ENCODE measurements at places on chromosomes 5 and 9.

DNA sequence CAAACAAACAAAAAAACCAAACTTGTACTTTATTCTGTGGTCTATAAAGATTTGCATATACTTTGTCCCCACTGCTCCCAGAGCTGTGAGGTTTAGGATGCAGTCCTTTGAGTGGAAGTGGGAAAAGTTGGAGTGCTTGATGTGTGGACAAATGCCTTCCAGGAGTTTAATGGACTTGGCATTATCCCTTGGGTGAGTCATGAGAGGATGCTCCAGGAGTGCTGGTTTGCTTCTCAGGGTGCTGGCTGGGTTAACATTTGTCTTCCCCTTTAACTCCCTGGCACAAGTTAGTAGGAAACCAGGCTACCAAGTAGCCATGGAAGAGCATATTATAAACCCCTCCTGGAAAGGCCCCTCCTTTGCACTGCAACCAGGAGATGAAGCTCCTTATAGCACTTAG, 417.4 kb upstream of the RIOK2 start:
- no peak for DNase-seq

- no peak for DNase-seq
These were observed 533.4 kb downstream of the PSAT1 start for GRCh38 chr9:78830301-78830700.

DNA sequence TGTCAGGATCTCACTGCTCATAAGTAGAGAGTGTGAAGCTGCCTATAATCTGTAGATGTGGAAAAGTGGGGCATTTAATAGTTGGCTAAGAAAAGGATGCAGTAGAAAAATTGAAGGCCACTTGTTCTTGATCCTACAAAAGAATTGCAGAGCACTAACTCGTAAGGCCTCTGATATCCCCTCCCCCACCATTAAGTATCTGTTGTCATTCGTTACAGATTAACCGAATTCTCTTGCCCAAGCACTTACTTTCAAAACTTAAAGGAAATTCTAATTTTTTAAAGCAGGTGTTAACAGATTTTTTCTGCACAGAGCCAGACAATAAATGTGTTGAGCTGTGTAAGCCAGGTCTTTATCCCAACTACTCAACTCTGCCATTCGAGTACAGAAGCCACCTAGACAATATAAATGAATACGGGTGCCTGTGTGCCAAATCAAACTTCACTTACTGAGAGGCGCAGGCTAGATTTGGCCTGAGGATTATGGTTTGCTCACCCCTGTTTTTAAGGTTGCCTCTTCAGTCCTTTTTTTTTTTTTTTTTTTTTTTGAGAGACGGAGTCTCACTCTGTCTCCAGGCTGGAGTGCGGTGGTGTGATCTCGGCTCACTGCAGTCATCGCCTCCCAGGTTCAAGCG, 234.8 kb downstream of the RFK start:
- DNase-seq = no peak

DNA sequence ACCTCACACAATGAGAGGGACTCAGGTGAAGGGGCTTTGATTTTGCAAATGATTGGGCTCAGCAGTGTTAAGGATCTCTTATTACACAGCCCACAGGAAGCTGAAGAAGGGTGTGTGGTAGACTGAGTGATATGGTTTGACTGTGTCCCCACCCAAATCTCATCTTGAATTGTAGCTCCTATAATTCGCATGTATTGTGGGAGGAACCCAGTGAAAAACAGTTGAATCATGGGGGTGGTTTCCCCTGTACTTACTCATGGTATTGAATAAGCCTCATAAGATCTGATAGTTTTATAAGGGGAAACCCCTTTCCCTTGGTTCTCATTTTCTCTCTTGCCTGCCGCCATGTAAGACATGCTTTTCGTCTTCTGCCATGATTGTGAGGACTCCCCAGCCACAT, 132.5 kb upstream of the FBXL7 start:
- no peak for DNase-seq

DNA sequence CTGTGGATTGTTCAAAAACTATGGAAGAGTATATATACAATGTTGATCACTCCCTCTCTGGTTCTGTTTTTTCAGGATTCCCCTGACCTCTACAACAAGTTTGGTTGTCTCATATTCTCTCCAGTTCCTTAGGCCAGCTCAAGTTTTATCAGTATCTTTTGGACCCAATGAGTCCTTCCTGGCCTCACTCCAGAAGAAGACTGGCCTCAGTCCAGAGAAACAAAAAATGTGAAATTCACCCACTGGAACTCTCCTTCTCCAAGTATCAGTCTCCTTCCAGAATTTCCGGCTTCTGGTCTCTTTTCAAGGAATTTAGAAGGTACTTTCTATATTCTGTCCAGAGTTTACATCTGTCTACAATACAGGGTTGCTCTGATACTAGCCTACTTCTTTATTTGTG, 537.8 kb upstream of the FTMT start:
- peak; percentile 39 for DNase-seq

GRCh38 chr5:119378075-119378700, 22.4 kb downstream of the TNFAIP8 start:
- DNase-seq = no peak

GRCh38 chr5:145157841-145158240, 677.3 kb downstream of the PRELID2 start:
- DNase-seq = no peak

DNA sequence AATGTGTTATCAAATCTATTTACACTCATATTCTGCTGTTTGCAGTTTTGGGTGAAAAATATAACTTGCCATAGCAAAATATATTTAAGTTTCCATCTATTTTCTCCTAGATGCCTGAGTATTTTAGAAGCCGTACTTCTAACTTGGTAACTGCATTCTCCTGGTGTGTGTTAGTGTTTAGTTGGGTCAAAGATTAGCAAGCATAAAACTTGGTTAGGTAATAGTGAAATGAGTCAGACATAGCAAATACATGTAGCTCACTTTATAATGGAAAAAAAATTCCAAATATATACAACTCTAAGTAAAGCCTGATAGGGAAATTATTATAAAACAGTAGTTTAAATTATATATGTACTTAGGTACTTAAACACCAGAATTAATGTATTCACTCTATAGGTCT, 640.7 kb upstream of the ST8SIA4 start:
- DNase-seq = no peak

- DNase-seq = no peak
These were observed 98.4 kb upstream of the CPLX2 start for GRCh38 chr5:175772747-175773533.

- peak; percentile 37 for DNase-seq
These were observed 33.2 kb upstream of the NOTCH1 start for GRCh38 chr9:136578915-136579649.

GRCh38 chr5:142959683-142960657, 189.8 kb downstream of the ARHGAP26 start:
- peak; percentile 53 for DNase-seq

GRCh38 chr9:126299706-126300276, 26.8 kb upstream of the MVB12B start:
- peak; percentile 31 for DNase-seq

DNA sequence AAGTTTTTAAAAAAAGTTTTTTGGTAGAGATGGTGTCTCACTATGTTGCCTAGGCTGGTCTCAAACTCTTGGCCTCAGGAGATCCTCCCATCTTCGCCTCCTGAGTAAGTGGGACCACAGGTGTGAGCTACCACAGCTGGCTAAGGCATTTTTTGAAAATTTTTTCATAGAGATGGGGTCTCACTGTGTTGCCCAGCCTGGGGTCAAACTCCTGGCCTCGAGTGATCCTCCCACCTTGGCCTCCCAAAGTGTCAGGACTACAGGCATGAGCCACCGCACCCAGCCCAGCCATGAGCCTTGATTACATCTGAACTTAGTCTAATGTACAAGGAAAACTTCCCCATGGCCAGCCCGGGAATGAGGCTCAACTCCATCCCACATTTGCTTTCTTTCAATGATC, 77.5 kb upstream of the PCA3 start:
- no peak for DNase-seq

- peak; percentile 23 for DNase-seq
These were observed 40.7 kb upstream of the PPP3R2 start for GRCh38 chr9:101635473-101635872.

DNA sequence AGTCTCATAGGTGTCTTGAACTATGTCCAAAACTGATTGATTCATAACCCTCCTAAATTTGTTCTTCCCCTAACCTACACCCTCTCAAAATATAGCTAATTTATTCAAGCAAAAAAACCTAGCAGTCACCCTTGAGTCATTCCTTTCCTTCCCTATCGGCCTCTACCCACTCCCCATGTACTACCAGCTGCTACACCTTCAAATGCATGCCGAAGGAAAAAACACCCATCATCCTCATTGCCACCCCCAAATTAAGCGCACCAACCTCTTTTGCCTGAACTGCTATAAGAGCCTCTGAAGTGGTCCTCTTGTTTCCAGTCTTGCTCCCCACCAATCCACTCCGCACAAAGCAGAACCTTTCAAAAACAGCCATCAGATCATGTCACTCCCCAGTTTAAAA, 12.6 kb downstream of the LIFR start:
- DNase-seq = no peak

GRCh38 chr9:86093788-86094555, 5.4 kb downstream of the GOLM1 start:
- no peak for DNase-seq

- DNase-seq = no peak
These were observed 14.1 kb upstream of the ANP32B start for GRCh38 chr9:97969014-97969413.

DNA sequence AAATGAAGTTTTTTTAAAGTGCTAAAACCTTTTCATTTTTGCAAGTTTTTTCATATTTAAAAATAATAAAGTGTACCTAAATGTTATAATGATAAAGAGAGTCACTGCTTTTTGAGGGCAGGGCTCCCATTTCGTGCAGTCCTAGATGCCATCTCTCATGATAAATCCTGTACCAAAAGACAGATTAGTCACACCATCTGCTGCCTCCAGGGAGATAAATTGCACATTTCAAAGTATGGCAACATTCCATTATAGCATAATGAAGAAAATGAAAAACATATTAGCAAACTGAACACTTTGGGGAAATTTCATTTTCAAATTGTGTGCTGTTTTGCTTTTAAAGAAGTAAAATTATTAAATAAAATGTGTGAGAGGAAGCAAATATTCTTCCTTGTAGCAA, 257.2 kb downstream of the KIAA0825 start:
- DNase-seq = no peak

- DNase-seq = no peak
These were observed 126.4 kb downstream of the ADAMTS6 start for GRCh38 chr5:65355301-65355700.

- no peak for DNase-seq
These were observed 63.2 kb downstream of the SYK start for GRCh38 chr9:90864779-90865178.
